ENCODE measurements at places on chromosomes 3 and 15. TPM values are rescaled to one million over a fixed set of nuclear protein-coding genes. Genes with fewer than 3 reads are reported as not detected.

GRCh38 chr3:3081381-3082233 lies 28.6 kb downstream of the IL5RA start:
- no peak overlapping the region for H3K27ac ChIP-seq
- H3K36me3 ChIP-seq = no peaks in the 10 kb centered on the region
- no peaks in the 10 kb centered on the region for H3K4me1 ChIP-seq

DNA sequence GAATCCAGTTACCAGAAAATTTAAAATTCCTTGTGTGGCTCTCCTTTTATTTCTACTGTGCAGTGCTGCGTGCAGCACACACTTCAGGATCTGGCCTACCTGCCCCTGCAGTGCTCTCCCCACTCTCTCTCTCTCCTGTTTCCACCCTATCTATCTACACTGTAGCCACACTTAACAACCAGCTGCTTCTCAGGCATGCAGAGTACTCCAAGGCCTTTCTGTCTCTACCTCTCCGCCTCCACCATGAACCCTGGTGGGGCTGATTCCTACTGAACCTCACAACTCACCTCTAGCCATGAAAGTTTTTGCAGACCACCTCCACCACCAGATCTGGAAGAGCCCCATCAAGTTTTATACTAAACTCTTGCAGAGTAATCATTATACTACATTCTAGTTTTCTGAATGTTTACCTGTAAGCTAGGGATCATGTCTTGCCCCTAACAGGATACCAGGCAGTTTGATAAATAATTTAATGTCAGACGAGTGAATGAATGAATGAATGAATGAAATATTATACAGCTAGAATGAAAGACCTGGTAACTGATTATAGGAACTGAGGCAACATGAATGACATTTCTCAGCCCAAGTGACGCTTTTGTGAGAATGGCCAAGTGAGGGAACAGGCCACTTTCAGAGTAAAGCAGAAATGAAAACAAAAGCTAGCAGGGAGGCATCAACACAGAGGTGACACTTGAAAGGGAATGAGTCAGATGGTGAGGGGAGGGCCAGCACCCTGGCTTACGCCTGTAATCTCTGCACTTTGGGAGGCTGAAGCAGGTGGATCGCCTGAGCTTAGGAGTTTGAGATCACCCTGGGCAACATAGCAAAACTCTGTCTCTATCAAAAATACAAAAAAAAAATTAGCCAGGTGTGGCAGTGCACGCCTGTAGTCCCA lies 363.5 kb downstream of the FOXP1 start:
- no peaks in the 10 kb centered on the region for H3K27me3 ChIP-seq
- no peaks in the 10 kb centered on the region for H3K4me1 ChIP-seq
- no peak overlapping the region for H3K4me3 ChIP-seq
- H3K27ac ChIP-seq = no peak overlapping the region
- no peaks in the 10 kb centered on the region for H3K36me3 ChIP-seq
- no peak for DNase-seq

DNA sequence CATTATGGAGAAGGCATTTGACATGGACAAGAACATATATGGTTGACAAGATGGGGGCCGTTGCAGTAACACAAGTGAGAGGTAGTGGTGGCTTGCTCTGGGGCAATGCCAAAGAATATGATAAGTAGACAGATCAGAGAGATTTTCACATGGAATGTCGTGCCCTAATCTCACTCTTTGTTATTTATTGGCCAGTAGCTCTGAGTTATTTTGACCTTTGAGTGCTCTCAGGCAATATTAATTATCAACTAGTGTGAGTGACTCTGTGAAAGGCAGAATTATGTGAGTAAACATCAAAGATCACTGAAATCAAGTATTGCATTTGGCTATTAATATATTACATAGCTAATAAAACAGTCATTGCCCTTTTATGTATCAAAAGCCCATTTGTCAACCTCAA lies 164.9 kb upstream of the ADAMTS9 start:
- H3K4me3 ChIP-seq = no peak overlapping the region
- H3K27me3 ChIP-seq = no peaks in the 10 kb centered on the region
- H3K4me1 ChIP-seq = no peaks in the 10 kb centered on the region
- no peak overlapping the region for H3K27ac ChIP-seq

DNA sequence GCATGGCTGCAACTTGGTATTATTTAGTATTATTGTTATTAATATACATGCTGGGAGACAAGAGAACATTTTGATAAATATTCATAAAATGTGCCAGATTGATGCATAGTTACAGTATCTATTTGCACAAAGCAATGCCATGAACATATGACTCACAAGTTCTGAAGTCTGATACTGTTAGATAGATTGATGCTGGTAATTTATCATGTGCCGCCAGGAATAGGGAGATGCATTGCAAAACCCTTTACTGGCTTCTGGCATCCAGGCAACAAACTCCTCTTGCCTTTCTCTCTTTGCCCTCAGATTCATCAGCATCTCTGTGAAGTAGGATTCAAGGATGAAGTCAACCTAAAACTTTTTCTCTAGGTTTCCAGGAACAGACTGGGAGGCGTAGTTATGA lies 41.0 kb upstream of the SLC25A26 start:
- H3K4me3 ChIP-seq = no peak overlapping the region
- H3K36me3 ChIP-seq = no peaks in the 10 kb centered on the region
- no peak for DNase-seq
- H3K27me3 ChIP-seq = no peaks in the 10 kb centered on the region
- H3K27ac ChIP-seq = no peak overlapping the region
- H3K4me1 ChIP-seq = no peaks in the 10 kb centered on the region

GRCh38 chr3:87997298-87997697 lies 61.5 kb downstream of the CGGBP1 start:
- no peaks in the 10 kb centered on the region for H3K4me1 ChIP-seq
- no peaks in the 10 kb centered on the region for H3K27me3 ChIP-seq
- no peak overlapping the region for H3K27ac ChIP-seq

The CCR2 gene
- total RNA-seq = 2.7 TPM

The GPR176 gene
- 8.6 TPM for total RNA-seq

The CHD2 gene
- 160 TPM for total RNA-seq

The CTXN2 gene
- total RNA-seq = not detected

The MYEF2 gene
- 2.6 TPM for total RNA-seq

The INKA1 gene
- total RNA-seq = 9.4 TPM

The PTH1R gene
- total RNA-seq = 13.2 TPM
